ENCODE measurements at places on chromosomes 1 and 21.

GRCh38 chr1:36207339-36207738 lies 16.9 kb upstream of the THRAP3 start:
- no peak for DNase-seq

GRCh38 chr1:80293818-80294217 lies 1287.3 kb upstream of the ADGRL4 start:
- DNase-seq = no peak

DNA sequence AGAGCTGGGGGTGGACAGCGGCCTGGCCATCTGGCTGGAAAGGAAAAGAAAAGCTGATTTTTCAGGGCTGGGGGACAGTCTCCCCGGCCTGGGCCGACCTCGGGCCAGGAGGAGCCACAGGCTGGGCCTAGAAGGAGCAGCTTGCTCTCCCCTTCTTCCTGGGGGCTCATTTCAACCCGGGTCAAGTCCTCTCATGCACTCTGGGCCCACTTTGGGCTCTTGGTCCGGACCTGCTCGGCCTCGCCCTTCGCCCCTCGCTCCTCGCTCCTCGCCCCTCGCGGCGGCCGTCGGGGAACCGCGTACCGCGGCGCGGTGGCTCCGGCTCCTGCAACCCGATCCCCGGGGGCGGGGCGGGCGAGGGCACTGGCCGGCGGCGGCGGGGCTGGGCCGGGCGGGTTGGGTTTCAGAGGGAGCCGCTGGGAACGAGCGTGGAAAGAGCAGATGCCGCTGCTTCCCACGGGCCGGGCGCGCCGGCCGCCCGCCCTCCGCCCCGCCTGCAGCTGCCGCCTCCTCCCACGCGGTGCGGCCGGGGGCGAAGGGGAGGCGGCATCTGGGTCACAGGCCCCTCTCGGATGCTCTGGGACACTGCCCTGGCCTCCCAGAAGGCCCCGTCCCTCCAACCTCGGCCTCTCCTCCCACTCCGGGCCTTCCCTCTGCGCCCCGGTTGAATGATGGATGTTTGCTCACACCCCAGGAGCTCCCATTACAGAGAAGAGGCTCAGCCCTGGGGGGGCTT lies 6.6 kb downstream of the HEYL start:
- peak; percentile 16 for DNase-seq

GRCh38 chr1:63675420-63675931 lies 82.3 kb downstream of the PGM1 start:
- peak; percentile 33 for DNase-seq

GRCh38 chr1:10634428-10635084 lies 159.8 kb downstream of the PEX14 start:
- DNase-seq = peak; percentile 25

DNA sequence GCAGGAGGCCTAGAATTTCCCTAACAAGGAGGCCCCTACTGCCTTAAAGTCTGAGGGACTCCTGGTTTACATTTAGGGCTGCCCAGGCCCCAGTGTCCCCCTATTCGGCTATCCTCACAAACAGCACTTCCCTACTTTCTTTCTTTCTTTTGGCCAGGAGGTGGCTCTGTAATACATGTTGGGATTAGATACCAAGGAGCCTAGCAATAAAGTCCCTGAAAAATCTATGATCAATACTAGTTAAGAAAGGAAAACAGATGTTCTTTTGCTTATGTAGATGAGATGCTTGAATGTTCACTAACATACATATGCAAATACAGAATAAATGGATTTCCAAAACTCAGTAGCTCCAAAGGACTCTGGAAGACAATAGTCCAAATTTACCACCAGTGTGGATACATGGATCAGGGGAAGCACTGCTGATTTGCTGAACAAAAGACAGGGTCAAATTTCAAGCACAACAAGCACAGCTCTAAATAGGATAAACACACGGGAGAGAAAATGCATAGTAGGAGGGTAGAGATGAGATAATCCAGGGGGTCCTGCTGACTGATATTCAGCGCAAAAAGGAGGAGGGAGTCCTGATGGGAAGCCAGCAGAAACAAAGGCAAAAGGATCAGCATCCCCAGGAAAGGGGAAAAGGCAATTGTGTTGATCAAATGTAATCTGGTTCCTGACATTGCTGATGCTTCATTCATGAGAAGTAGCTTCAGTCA lies 240.0 kb downstream of the NUF2 start:
- peak; percentile 48 for DNase-seq

- no peak for DNase-seq
Observed at GRCh38 chr1:23793861-23794731, 3.2 kb downstream of the LYPLA2 start.

- peak; percentile 67 for DNase-seq
Observed at GRCh38 chr21:17387030-17387617, 125.7 kb upstream of the CXADR start.

- no peak for DNase-seq
Observed at GRCh38 chr1:162689745-162690671, 57.7 kb downstream of the DDR2 start.

DNA sequence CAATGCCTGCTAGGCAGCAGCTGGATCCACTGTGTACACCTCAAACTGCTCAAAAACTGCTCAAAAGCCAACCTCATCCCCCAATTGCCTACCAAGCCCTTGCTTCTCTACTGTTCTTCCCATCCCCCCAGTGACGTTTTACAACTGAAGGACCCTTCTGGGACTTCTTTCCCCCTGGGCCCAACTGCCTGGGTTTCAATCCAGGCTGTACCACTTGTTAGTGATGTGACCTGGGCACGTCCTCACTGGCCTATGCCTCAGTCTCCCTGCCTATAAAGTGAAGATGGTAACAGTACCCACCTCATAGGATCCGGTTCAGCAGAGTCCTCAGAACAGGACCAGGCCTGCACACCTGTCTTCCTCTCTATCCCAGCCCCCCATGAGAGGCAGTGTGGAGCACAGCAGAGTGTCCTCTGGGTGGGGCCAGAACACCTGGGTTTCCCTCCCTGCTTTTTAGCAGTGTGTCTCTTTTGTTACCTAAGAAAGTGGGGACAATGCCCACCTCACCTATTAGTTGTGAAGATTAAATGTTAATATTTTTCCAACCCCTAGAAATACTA lies 1.9 kb upstream of the TEKT2 start:
- no peak for DNase-seq

- DNase-seq = no peak
Observed at GRCh38 chr21:42609811-42610210, 43.6 kb upstream of the PDE9A start.
